ENCODE measurements at places on chromosomes 2 and 18.

DNA sequence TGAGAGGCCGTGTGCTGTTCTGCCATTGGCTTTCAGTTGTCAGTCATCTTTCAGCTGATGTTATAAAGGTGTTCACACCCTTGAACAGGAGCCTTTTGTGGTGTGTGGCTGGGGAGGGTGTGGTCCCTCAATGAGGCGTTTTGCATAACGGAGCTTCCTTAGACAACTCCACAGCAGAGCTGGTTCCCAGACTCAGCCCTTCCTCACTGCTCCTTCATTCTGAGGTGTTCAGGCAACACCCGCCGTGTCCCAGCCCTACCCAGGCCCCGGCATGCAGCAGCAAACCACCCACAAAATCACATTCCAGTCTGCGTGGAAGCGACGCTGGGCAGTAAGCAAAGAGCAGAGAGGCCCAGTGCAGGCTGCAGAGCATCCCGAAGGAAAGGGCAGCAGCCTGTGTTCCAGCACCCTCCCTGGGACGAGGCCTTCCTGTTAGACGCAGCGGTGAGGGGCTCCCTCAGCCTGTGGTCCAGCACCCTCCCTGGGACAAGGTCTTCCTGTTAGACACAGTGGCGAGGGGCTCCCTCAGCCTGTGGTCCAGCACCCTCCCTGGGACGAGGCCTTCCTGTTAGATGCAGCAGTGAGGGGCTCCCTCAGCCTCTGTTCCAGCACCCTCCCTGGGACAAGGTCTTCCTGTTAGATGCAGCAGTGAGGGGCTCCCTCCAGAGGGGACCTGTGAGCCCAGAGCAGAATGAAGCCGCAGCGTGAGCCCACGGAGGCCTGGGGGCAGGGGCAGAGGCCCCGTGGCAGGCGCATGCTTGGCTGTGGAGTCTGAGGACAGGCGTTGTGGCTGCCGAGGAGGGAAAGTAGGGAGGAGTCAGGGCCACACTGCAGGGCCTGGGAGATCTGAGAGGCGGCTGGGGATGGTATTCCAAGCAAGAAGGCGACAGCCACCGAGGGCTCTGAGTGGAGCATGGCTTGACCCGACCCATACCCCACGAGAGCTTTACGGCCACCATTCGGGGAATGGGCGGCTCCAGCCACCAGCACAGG is 201.8 kb upstream of the HDAC4 start:
- peak; percentile 45 for DNase-seq

GRCh38 chr2:24471662-24472061 is 19.4 kb upstream of the NCOA1 start:
- no peak for DNase-seq

- no peak for DNase-seq
Observed at GRCh38 chr2:158559252-158559651, 102.5 kb downstream of the PKP4 start.

- DNase-seq = no peak
Observed at GRCh38 chr2:241224018-241224850, 35.8 kb downstream of the ANO7 start.

DNA sequence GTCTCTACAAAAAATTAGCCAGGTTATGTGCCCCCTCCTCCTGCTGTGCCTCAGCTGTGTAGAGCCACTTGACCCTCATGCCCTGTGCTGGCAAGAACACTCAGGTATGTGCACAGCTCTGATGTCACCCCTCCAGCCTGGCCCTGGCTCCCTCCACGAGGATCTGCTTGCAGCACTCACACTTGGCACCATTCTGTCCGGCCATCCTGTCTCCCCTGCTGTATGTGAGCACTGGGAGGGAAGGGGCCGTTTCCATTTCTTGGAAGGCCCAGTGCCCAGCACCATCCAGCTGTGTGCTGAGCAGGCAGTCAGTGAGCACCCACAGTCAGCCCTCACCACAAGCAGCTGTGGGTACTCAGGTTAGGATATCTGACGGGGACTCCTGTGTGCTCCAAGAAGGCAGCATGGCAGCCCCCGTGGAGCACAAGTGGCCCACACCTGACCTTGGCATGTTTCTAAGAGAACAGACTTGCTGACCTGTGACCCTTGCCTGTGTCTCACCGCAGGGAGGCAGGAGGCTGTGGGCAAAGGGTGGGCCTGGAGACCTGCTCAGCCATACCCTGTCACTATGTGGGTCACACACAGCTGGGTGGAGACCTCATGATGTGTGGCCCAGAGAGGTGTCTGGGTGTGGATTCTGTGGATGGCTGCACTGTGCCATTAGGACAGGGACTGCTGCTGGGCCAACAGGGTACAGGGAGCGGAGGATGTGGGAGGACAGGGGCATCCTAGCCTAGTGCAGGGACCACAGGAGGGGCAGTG is 31.5 kb downstream of the USP34 start:
- no peak for DNase-seq

DNA sequence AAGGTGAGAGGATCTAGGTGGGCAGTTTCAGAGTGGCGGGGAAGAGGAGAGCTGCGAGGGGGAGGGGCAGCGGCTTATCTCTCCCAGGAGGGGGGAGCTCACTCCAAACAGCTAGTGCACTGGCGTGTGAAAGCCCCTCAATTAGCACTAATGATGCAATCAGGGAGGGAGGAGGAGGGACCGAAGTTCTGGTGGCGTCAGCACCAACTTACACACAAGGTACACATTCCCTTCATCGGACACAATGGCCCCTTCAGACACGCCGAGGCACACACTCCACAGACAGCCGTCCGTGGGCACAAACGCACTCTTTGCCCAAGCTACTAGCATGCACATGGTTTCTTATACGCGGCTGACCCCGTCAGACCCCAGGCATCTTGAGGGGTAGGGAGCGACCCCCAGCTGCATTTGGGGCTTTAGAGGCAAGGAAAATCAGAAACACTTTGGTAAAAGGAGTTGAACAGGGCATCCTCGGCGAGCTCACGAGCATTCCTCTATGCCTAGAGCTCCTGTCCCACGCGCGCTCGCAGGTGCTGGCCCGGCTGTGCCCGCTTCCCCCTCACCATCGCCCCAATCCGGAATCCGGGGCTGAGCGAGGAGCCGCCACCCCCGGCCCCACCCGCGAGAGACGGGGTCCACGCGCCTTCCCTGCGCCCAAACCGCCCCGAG is 868 bp upstream of the PKDCC start:
- no peak for DNase-seq

GRCh38 chr2:231533777-231534125 is 3.5 kb upstream of the NMUR1 start:
- no peak for DNase-seq

GRCh38 chr18:22044474-22045220 is 124.7 kb upstream of the GATA6 start:
- DNase-seq = no peak

DNA sequence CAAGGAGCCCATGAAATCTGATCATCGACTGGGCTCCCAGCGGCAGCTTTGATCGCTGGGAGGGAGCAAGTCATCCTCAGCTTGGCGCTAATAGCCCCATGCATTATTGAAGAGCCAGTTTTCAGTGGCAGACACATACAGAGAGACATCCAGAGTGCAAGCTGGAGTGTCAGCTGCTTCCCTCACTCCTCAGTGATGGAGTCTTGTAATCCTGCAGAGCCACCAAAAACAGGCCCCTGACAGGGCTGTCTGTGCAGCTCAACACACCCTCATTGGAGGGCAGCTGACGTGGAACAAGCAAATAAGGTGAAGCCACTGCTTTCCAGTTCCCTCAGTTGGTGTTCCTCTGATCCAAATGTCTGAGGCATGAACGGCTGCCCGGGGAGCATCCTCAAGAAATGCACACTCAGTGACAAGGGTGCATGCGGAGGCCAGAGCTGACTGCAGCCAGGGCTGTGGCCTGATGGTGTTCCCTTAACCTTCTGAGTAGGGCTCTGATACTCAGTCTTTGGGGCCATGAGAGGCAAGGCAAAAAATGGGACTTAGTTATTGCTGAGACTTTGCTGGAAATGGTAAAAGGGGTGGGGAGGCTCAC is 97.4 kb downstream of the RHOB start:
- no peak for DNase-seq

GRCh38 chr2:117815946-117816345 is 1.5 kb downstream of the DDX18 start:
- DNase-seq = no peak

- no peak for DNase-seq
Observed at GRCh38 chr18:51397347-51397962, 200.0 kb upstream of the MEX3C start.

- DNase-seq = no peak
Observed at GRCh38 chr2:188785490-188785889, 188.7 kb upstream of the COL3A1 start.

GRCh38 chr2:64899081-64899865 is 89.9 kb upstream of the SLC1A4 start:
- no peak for DNase-seq

- no peak for DNase-seq
Observed at GRCh38 chr2:231449503-231450054, 14.7 kb downstream of the NCL start.

DNA sequence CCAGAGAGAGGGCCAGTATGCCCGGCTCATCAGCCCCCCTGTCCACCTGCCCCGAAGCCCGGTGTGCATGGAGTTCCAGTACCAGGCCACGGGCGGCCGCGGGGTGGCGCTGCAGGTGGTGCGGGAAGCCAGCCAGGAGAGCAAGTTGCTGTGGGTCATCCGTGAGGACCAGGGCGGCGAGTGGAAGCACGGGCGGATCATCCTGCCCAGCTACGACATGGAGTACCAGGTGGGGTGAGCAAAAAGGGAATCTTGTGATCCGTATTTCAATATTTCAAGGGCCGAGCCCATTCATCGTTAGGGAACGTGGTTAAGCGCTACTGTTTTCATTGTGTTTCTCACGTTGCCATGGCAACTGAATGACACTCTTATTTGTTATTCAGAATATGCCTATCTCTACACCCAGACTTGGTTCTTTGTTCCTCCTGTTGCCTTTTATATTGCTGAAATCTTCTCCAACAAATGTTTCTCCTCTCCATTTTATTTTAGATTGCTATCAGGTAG is 81.5 kb downstream of the NRP2 start:
- DNase-seq = peak; percentile 17

- peak; percentile 51 for DNase-seq
Observed at GRCh38 chr2:105775809-105776559, 31.3 kb downstream of the NCK2 start.

- DNase-seq = no peak
Observed at GRCh38 chr2:52082646-52083045, 1050.7 kb upstream of the NRXN1 start.

GRCh38 chr2:75513616-75514170 is 47.0 kb downstream of the EVA1A start:
- DNase-seq = no peak

DNA sequence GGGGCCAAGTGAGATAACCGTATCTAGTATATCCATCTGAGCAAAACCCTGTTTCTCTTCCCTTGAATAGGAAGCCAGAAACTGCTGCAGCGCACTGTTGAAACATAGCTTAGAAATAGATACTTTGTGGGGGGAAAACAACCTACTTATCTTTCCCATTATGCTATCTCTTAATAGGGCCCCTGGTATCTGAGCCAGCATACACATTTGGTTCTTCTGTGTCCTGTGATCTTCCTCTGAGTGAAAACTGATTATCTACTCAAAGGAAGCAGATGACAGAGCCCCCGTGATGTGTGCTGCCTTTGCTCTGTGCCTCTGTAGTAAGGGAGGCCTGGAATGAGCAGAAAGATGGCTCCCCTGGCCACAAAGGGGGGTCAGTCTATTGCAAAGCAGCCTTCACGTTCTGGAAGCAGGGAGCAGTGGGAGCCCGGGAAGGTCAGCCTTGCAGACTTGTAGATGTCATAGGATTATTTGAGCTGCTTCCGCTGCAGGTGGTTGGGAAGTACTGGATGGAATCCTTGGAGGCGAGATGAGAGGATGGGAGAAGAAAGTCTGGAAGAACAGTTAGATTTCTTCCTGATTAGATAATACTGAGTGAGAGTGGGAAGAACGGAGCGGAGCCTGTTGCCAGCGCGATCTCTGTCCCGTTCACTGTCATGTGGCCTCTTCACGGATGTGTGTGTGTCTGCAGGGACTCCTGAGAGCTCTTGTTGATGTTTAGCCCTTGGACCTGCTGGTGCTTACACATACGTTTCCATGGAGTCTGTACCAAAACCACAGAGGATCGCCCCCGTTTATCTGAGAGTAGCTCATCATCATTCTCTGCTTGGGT is 150.1 kb downstream of the AGAP1 start:
- DNase-seq = no peak

DNA sequence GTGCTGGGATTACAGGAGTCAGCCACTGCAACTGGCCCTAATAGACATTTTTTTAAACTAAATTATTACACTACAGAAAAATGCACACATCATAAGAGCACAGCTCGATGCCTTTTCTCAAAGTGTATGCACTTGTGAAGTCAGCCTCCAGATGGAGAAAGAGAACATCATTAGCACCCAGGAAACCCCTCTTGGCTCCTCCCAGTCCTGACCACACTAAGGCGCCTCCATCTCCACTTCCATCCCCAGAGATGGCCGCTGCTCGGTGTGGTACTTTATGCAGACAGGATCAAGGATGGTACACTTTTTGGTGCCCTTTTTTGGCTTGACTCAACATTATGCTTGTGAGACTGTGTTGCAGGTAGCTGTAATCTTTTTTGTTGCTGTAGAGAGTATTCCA is 34.8 kb downstream of the RRM2 start:
- no peak for DNase-seq

DNA sequence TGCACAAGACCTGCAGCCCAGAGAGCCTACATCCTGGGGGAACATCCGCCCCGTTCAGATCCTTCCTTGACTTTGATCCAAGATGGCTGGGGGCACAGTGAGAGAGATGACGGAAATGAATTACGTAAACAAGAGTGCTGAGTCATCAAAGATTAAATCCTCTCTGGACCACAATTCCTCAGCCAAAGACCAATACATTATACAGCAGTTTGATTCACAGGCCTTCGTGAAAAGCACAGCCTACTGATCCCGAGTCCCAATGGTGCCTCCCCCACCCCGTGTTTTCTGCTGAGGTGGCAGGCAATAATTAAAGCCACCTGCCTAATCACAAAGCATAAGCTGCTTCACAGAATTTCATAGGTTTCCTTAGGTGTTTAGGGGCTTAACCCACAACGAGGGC is 43.0 kb downstream of the MYO5B start:
- no peak for DNase-seq

- DNase-seq = no peak
Observed at GRCh38 chr18:60259052-60259681, 113.4 kb downstream of the MC4R start.

GRCh38 chr2:15145046-15145817 is 415.9 kb downstream of the NBAS start:
- DNase-seq = no peak

DNA sequence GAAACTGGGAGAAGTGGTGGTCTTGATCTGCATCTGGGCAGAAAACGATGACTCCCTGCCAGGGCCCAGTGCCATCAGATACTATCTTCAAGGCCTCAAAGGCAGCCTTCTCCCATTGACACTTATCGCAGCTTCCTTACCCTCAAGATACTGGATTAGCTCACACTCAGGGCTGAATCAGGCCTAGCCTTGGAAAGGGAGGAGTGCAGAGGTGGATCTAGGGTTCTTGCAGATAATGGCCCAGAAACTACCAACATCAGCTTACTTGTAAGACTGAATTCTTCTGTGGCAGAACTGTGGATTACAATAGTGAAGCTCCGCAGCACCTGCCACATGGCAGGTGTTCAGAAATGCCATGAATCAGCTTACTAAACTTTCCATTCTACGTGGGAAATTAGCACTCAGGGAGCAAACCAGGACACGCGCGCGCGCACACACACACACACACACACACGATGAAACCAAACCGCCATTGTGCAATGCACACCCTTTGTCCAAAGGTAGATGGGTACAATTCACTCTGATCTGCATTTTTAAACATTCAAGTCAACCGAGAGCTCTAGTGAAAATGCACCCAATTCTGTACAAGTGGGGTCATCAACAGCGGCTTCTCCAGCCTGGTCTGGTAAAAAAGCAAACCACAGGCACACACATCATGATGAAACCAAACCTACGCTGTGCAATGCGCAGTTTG is 26.3 kb upstream of the TMEM182 start:
- DNase-seq = peak; percentile 4

- DNase-seq = no peak
Observed at GRCh38 chr2:101375653-101376052, 11.7 kb downstream of the CREG2 start.

Measured in CD4-positive, alpha-beta T cell treated with Interleukin-1 beta for 1 hour (primary cell).